ENCODE measurements at places on chromosomes 6 and 20.

GRCh38 chr6:89763550-89763949 is 56.0 kb downstream of the MDN1 start:
- DNase-seq: peak; percentile 80

DNA sequence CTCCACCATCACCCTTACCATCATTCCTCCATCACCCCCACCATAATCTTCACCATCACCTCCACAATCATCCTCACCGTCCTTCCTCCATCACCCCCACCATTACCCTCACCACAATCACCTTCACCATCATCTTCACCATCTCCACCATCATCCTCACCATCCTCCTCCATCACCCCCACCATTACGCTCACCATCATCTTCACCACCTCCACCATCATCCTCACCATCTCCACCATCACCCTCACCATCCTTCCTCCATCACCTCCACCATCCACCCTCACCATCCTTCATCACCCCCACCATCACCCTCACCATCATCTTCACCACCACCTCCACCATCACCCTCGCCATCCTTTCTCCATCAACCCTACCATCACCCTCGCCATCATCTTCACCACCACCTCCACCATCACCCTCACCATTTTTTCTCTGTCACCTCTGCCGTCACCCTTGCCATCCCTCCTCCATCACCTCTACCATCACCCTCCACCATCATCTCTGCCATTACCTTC is 33.1 kb upstream of the MPC1 start:
- no peak for DNase-seq

- no peak for DNase-seq
Observed at GRCh38 chr6:79441192-79441591, 96.0 kb downstream of the LCA5 start.

- DNase-seq: peak; percentile 96
Observed at GRCh38 chr6:53359095-53359842, 10.5 kb upstream of the ELOVL5 start.

GRCh38 chr6:2866171-2866846 is 24.6 kb upstream of the SERPINB1 start:
- no peak for DNase-seq

GRCh38 chr20:56423211-56423610 is 11.2 kb downstream of the CASS4 start:
- no peak for DNase-seq

GRCh38 chr6:89268776-89269175 is 46.3 kb downstream of the GABRR2 start:
- DNase-seq: no peak

DNA sequence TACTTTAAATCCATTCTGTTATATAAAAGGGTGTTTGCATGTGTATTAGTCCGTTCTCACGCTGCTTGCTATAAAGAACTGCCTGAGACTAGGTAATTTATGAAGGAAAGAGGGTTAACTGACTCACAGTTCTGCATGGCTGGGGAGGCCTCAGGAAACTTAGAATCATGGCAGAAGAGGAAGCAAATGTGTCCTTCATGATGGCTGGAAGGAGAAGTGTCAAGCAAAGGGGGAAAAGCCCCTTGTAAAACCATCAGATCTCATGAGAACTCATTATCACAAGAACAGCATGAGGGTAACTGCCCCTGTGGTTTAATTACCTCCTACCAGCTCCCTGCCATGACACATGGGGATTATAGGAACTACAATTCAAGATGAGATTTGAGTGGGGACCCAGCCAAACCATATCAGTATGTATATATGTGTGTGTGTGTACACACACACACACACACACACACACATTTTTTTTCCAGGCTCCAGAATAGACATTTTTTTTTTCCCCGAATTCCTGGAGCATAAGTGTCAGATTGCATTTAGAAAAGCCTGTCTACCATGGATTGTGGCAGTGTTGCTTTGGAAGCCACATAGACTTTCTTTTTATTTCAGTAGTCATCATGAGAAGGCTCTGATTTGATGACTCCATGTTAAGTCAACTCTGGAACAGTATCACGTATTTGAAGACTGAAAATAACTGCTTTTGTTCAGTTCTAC is 31.5 kb downstream of the KDM1B start:
- no peak for DNase-seq

GRCh38 chr6:163741743-163742363 is 327.3 kb downstream of the QKI start:
- no peak for DNase-seq

DNA sequence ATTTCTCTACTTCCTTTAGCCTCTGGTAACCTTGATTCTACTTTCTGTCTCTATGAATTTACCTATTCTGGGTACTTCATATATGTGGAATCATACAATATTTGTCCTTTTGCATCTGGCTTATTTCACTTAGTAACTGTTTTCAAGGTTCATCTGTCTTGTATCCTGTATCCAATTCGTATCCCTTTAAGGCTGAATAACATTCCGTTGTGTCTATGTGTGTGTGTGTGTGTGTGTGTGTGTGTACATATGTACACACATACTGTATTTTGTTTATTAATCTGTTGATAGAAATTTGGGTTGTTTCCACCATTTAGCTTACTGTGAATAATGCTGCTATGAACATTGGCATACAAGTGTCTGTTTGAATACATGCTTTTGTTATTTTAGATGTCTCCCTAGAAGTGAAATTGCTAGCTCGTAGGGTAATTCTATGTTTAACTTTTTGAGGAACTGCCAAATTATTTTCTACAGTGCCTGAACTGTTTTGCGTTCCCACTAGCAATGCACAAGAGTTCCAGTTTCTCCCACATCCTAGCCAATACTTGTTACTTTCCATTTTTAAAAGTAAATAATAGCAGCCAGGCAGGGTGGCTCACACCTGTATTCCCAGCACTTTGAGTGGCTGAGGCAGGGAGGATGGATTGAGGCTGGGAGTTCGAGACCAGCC is 17.7 kb downstream of the SENP6 start:
- DNase-seq: no peak

DNA sequence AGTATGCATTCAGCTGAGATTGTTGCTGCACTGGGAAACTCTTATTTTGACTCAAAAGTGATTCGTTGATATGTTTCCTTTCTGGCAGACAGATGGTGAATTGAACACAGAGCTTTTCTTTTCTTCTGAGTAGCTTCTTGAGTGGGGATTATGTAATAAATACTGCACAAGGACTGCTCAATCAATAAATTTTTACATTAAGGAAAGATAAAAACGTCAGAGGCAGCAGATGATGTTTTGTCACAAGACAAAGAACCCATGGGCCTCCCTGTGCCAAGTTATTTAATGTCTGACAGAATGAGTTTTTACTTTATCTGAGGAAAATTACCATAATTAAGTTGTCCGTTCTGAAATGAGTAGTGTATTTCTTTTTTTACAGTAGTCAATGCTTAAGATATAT is 460.3 kb downstream of the UTRN start:
- no peak for DNase-seq

GRCh38 chr6:39669973-39670342 is 55.2 kb downstream of the KIF6 start:
- DNase-seq: no peak

GRCh38 chr6:52536424-52536916 is 40.4 kb downstream of the TRAM2 start:
- DNase-seq: no peak

- no peak for DNase-seq
Observed at GRCh38 chr6:128848212-128848935, 34.6 kb upstream of the LAMA2 start.

DNA sequence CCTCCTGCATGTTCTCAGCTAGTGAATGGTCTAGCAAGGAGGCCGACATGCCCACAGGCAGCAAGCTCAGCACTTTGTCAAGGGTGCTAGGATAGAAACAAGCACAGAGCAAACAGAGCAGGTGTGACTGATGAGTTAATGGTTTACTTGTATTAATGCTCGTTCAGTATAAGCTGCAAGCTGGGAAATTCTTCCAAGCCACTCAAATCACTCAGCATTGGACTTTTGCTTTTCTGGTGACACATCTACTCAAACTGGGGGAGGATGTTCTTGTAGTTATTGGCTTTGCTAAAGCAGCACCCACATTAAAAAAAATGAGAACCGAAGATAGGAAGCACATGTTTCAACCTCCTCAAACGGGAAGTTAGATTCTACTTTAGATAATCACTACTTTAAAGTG is 43.1 kb upstream of the NEDD9 start:
- no peak for DNase-seq

GRCh38 chr20:38123021-38123587 is 42.0 kb downstream of the TGM2 start:
- DNase-seq: peak; percentile 83

DNA sequence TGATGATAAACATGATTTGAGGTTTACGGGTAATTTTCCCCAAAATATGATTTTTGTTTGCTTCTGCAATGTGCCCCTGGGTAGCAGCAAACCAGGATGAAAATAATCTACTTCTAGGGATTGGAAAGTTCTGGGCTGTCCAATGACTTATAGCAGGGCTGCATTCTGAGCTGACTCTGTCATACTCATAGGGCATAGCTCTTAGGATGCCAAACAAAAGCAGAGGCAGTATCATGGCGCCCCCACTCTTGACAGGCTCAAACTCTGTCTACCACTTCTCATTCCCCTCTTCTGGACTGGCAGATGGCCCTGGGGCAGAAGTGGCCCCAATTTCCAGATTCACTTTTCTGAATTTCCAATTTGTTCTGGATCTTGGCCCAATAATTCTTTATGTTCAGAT is 10.3 kb downstream of the SERPINB1 start:
- no peak for DNase-seq

DNA sequence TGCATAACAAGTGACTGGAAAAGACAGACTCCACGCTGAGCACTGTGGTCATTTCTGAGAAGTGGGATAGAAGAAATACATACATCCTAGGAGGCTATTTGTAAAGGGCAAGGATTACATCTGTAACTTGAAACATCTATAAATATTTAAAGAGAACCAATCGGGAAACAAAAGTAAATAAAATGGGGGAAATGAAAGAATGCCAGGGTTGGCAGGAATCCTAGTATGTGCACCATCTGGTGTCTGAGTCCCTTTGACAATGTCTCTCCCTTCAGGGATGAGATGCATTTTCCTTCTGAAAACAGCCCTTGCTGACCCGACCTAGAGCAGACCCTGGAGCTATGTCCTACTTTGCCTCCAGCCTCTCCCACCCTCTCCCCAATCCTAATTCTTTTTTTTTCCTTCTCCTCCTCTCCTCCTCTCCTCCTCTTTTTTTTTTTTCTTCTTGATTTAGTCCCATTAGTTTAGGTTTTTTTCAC is 53.2 kb downstream of the VSTM2L start:
- no peak for DNase-seq

DNA sequence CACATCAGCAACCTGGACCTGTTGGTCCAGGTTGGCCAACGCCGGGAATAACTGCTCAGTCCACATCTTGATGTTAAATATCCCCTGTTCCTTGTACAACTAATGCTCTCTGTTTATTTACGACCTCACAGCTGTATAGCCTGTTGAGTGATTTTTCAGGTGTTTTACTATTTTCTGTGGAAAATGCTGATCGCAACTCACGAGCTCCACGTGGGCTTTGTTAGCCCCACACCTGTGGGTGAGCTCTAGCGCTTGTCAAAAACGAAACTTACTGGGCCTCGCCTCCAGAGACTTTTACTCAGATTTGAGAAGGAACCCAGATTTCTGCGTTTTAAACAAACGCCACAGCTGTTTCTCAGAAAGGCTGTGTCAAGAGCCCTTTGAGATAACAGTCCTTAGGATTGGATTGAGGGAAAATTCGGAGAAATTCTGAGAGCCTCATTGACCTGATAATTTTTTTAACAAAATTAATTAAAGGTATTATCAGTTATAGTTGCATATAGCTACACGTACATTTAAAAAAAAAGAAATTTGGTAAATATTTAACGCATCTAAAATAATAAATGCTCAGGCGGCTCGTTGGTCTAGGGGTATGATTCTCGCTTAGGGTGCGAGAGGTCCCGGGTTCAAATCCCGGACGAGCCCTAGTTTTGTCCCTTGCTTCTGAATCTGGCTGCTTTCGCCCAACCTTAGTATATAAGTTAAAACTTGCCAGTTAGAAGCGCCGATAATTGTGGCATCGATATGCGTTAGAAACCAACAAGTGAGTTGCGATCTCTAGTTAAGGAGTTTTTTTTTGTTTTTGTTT is 16.7 kb downstream of the HMGN4 start:
- DNase-seq: peak; percentile 72

GRCh38 chr6:6580225-6580856 is 8.2 kb upstream of the LY86 start:
- no peak for DNase-seq

- DNase-seq: no peak
Observed at GRCh38 chr6:3718407-3718806, 33.1 kb downstream of the PXDC1 start.

- DNase-seq: no peak
Observed at GRCh38 chr6:122715725-122716124, 63.8 kb upstream of the FABP7 start.

DNA sequence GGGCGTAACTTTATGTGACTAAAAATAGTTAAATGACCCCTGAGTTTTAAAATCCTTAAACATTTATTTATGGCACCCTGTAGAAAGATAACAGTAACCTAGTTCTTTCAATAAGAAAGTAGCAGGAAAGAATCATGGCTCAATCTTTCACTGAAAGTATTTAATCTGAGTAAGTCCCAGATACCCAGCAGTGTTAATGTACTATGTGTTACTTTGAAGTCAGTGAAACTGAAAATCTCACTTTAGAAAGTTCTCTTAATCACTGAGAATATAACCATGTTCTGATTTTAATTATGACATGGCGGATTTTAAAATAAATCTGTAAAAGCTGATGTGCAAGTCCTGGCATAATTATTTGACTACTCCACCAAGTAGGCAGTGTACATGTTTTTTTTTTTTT is 8.1 kb upstream of the HEY2 start:
- no peak for DNase-seq

DNA sequence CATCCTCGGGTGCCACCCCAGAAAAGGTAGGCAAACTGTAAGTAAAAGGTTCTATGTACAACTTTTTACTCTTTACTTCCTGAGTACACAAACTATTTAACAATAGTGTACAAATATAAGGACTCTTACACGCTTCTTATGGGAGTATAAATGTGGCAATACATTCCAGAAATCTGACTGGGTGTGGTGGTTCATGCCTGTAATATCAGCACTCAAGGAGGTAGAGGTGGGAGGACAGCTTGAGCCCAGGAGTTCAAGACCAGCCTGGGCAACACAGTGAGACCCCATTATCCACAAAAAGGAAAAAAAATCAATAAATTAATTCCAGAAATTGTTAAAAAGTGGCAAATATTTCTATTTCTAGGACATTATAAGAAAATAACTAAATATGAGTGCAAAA is 48.9 kb downstream of the PIGU start:
- DNase-seq: no peak

- no peak for DNase-seq
Observed at GRCh38 chr6:143478479-143479062, 28.0 kb downstream of the PEX3 start.

- DNase-seq: peak; percentile 85
Observed at GRCh38 chr6:148513145-148514071, 170.8 kb downstream of the SASH1 start.

GRCh38 chr20:17470973-17471372 is 60.2 kb downstream of the BFSP1 start:
- DNase-seq: no peak

- peak; percentile 75 for DNase-seq
Observed at GRCh38 chr20:34581341-34582184, 23.0 kb downstream of the MAP1LC3A start.

GRCh38 chr6:136625293-136625692 is 75.1 kb upstream of the MAP7 start:
- no peak for DNase-seq
